Liver (tissue), 10 donors: ENCODE measurements at places on chromosomes 5 and 9. TPM values are rescaled to one million over a fixed set of nuclear protein-coding genes. Genes with fewer than 3 reads are reported as not detected.

MYMK gene
- total RNA-seq: not detected

DNA sequence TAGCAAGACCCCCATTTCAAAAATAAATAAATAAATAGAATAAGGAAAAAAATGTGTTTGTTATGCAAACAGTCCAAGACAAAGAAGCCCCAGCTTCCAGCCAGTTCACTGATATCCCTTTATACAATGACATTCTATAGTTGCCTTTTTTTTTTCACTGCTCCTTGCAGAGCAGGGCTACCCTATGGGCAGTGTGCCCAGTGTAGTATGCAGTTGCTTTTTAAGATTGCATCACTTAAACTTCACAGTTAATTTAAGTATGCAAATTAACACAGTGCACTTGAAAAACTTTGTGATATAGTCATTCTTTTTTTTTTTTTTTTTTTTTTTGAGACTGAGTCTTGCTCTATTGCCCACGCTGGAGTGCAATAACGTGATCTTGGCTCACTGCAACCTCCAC, 40.8 kb upstream of the ARRDC3 start:
- no peak for DNase-seq
- no peaks in the 10 kb centered on the region for H3K27me3 ChIP-seq
- H3K27ac ChIP-seq: no peak overlapping the region

DNA sequence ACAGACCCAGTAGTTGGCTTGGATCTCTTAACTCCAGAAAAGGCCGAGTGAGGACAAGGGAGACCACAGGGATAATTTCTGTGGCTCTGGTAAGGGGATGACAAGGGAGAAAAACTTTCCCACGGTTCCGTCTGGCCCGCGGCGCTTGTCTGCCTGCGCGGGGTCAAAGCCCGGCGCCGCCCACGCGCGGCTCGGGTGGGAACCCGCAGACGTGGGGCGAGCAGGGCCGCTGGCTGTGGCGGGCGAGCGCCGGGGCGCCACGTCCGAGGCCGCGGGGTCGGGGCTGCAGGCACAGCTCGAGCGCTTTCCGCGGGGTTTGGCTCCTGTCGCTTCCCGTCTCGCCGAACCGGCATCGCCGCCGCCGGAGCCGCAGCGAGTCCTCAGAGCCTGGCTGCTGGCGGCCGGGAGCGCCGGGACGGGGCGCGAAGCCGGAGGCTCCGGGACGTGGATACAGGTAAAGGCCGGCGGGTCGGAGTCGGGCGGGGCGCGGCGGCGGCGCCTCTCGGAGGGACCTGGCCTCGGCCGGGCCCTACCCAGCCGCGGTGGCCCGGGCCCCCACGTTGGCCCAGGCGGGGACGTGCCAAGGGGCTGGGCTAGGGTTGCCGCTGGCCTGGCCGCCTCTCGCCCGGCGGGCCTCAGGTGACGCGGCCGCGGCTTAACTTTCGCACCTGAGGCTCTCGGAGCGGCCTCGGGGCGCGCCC, at the start of gene RNF180:
TSS of gene RNF180 (plus strand) at position 344 of the 701 bp plus-strand sequence. CDS start 34,965 bp downstream, outside the sequence.
- peak within 1 kb of the TSS; percentile 82 for H3K27ac ChIP-seq
- peaks cover 18% of the 10 kb centered on the region for H3K4me1 ChIP-seq

DNA sequence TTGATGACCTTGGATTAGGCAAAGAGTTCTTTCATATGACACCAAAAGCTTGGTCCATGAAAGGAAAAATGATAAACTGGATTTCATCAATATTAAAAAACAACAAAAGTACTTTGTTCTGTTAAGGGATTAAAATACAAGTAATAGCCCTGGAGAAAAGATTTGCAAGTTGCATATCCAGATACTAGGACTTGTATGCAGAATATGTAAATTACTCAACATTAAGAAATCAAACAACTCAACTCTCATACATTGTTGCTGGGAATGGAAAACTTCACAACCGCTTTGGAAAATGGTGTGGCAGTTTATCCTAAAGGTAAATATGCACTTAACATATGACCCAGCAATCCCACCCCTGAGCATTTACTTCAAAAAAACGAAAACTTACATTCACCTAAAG, 112.0 kb downstream of the ADAMTS19 start:
- no peak overlapping the region for H3K4me3 ChIP-seq
- no peaks in the 10 kb centered on the region for H3K27me3 ChIP-seq
- DNase-seq: no peak
- no peaks in the 10 kb centered on the region for H3K36me3 ChIP-seq

- H3K4me3 ChIP-seq: no peak overlapping the region
- DNase-seq: no peak
- no peaks in the 10 kb centered on the region for H3K4me1 ChIP-seq
Measured at GRCh38 chr9:132439153-132439552, 29.1 kb downstream of the CFAP77 start.

GRCh38 chr5:1860949-1861348, 21.8 kb downstream of the IRX4 start:
- DNase-seq: no peak
- no peak overlapping the region for H3K27ac ChIP-seq
- peaks cover 5% of the 10 kb centered on the region for H3K27me3 ChIP-seq
- no peak overlapping the region for H3K4me3 ChIP-seq
